ENCODE measurements at places on chromosomes 5 and 9.

GRCh38 chr9:116212986-116213692 is 59.5 kb downstream of the PAPPA start:
- no peak for DNase-seq

DNA sequence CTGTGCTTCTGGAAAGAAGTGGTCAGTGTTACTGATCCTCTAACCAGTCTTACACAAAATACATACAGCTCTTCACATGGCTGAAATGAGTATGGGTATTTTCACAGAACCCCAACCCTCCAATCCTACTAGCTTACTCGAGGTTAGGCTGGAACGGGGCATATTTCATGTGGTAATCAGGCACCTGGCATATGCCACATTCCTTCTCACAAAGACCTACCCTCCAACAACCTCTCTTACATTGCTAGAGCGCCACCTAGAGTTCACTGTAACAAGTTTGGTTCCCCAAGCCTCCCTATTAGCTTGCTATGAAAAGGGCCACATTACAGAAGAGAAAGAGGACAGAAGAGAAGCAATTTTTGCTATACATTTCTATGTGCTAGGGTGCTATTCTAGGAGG is 597.3 kb downstream of the PRELID2 start:
- no peak for DNase-seq

DNA sequence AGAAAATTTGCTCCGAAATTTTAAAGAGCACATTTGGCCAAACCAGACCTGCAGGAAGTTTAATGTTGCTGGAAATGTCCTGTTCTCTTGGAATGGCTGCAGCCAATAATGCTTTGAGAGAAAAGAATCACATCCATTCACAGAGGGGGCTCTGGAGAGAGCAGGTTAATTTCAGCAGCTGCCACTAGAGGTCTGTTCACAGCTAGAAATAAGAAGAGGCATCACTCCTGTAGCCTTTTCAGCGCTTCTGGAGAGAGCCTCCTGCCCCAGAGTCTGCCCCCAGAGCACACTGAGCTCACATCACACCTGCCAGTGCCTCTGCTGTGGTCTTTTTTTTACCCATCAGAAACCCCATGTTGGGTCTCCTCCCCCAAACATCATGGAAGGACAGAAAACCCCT is 124.8 kb upstream of the RAD23B start:
- DNase-seq, result no peak

- DNase-seq, result no peak
Observed at GRCh38 chr5:29889051-29889450, 1304.4 kb upstream of the CDH6 start.

- DNase-seq, result no peak
Observed at GRCh38 chr5:119655061-119655460, 25.7 kb downstream of the FAM170A start.

DNA sequence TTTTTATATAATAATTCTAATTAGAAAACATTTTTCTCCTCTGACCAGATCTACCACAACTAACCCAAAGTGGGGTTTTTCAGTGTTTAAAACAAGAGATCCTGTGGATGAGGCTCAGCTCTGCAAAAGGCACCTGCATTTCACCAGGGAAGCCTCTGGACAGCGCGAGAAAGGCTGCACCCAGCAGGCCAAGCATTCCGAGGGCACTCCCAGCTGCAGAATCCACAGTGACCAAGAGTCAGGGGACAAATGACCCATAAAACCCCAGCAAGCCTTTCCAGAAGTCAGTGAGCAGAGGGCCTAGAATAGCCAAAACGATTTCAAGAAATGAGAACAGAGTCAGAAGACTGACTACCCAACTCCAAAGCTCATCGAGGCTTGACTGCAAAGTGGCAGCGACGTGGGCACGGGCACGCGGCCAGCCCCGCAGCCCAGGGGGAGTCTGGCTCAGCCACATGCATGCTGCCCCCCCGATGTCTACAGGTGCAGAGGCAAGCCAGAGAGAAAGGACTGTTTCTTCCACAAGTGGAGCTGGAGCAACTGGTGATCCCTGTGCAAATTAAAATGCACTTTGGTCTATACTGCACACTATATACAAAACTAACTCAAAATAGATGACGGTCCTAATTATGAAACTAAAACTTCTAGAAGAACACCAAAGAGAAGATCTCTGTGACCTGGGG is 26.2 kb downstream of the TPPP start:
- DNase-seq, result no peak

DNA sequence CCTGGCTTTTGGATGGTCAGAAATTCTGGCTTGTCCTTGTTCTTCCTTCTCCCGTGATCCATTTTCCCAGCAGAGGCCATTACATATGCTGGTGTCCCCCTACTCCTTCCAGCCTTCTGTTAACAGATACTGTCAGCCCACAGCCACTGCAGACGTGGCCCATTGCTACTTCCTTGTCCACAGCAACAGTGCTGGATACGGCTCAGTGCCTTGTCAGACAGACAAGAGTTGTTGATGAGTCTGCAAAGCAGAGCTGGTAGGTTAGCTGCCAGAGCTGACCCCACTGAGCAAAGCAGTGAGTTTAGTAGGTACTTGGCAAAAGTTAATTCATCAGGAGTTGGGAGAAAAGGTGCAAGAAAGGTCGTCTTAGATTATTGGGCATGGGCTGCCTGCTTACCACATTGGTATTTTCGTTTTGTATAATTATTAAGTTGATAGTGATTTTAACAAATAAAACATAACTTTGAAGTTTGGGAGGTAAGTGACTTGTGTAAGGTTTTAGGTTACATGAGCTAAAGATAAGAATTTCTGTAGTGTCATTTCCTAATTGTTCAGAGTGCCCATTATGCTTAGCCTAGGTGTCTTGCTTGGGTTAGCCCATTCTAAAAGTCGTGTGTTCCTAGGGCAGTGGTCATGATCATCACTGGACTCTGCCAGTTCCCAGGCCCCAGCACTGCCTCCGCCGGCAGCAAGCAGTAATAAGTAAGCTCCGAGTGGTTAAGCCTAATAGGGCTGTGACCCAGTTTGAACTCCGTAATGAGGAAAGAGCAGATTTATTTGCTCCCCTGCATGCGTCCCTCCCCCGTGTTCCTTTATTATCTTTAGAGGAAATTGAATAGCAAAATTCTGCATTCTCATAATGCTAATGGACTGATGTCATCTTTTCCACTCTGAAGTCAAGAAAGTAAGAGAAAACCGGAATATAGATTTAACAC is 292.0 kb downstream of the FANCC start:
- DNase-seq, result no peak

DNA sequence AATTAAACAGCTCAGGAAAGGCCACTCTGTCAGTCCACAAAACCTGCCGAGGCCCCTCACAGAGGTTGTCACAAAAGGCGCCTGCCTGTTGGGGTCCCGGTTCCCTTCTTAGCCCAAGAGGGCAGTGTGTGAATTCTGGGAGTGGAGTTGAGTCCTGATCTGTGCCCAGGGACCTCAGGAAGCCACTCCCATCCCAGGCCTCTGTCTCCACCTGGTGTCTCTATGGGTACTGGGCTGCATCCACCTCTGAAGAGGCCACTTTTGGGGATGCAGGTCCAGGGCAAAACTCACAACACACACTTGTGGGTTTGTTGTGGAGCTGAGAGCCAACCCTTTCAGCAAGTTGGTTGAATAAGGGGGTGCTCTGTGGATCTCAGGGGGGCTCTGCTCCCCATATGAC is 74.3 kb upstream of the STXBP1 start:
- DNase-seq, result no peak

GRCh38 chr9:37283730-37284325 is 138.7 kb upstream of the GRHPR start:
- DNase-seq, result no peak

GRCh38 chr5:158066076-158066475 is 207.1 kb upstream of the CLINT1 start:
- no peak for DNase-seq

Data from effector CD8-positive, alpha-beta T cell (primary cell).